ENCODE measurements at places on chromosomes 1 and 21.

- DNase-seq: no peak
Measured at GRCh38 chr1:104195395-104195794, 445.7 kb downstream of the AMY1C start.

DNA sequence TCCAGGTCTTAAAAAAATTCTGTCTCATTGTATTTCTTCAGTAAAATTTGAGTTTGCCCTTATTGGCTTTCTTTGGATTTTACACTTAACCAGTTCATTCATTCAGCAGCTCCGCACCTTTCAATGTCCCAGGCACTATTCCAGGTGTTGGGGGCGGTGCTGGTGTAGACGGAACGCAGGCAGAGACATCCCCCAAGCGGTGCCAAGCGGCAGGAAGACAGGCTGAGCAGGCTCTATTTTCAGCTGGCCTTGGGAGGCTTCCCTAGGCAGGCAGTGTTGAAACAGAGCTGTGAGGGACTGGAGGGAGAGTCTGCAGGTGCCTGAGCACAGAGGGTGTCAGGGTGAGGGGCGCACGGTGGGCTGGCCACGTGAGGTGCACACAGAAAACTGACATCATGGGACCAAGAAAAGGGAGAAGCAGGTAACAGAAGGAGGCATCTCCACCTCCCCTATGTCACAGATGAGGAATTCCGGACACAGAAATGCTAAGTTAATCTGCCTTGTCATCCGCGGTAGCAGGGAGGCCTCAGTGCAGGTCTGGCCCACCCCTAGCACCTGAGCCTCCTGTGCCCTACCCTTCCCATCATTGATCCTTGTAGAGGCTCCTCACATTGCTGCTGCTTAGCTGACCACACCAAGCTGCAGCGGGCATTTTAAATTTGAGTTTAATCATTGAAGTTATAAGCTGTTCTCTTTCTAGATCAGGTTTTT is 40.8 kb downstream of the SLC37A1 start:
- DNase-seq: no peak

GRCh38 chr1:227548119-227548397 is 15.3 kb upstream of the ZNF678 start:
- no peak for DNase-seq

DNA sequence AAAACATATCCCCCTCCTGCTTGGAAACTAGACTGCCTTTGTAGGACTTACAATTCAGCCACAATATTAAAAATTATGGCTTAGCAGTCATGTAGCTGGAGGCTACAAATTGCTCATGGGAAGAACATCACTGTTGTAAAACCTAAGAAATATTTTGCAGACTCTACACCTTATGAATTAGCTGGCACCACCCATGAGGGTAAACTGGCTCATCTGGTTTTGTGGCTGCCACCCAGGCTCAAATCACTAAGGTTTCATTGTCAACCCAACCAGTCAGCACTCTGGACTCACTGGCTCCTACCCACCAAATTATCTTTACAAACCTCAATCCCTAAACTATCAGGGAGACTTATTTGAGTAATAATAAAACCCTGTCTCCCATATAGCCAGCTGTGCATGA is 100.7 kb upstream of the OLFM3 start:
- DNase-seq: no peak

- DNase-seq: no peak
Measured at GRCh38 chr1:31669786-31670592, 25.3 kb upstream of the PEF1 start.

GRCh38 chr1:93689521-93690223 is 8.0 kb upstream of the BCAR3 start:
- DNase-seq: no peak

GRCh38 chr1:205502992-205503391 is 1.5 kb upstream of the CDK18 start:
- DNase-seq: no peak

DNA sequence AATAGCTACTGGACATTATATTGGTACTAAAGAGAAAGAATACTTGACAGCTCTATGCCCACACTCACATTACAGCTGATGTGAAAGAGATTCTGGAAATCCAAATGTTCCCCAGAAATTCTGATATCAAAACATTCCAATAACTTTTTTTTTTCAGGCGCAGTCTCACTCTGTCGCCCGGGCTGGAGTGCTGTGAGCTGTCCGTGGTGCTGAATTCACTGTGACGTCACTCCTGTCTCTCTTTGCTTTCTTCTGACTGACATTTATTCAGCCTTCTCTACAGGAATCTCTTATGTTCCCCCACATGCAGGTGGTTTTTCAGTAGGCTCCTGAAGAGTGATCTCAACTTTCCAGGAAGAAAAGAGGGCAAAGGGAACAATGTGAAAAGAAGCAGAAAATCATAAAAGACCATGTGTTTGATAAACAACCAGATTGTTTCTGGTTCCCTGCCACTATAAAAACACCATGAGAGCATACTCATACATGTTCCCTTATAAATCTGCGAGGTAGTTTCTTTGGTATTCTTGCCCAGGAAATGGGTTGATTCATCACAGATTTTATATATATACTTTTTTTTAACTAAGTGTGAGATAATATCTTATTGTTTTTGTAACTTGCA is 6.2 kb downstream of the S100A7A start:
- DNase-seq: peak; percentile 44

GRCh38 chr1:244854166-244854565 is 10.2 kb downstream of the HNRNPU start:
- DNase-seq: no peak

DNA sequence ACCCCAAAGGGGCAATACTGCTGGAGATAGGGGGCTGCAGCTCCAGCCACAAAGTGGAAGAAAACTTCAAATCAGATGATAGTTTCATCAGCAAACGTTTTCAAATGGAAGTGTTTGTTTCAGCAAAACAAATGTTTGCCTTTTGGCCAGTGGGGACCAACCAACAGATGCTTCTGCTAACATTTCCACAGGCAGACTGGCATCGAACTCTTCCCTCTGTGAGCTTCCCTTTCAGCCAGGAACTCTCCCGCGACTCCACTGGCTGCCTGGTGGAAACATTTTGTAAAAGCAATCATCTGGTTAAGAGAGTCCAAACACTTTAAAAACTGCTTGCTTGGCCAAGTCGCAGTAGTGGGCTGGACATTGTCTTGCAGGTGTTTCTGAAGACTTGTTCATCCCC is 30.7 kb downstream of the CENPF start:
- DNase-seq: no peak

DNA sequence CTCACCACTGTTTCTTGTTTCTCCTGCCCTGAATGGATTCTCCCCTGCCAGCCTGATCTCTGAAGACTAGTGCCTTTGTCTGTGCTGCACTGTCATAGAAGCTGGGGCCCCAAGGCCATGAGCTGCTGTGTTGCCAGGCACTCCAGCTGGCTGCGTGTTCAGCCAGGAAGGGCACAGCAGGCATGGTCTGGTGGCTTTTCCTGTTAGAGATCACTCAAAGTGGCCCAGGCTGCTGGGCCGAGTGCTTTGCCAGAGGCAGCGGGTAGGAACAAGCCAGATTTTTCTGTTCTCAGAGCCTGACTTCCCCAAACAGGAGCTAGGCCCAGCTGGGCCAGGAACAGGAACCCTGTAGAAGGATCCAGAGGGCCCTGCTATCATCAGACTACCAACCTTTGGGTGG is 5.2 kb downstream of the ADPRS start:
- DNase-seq: no peak

DNA sequence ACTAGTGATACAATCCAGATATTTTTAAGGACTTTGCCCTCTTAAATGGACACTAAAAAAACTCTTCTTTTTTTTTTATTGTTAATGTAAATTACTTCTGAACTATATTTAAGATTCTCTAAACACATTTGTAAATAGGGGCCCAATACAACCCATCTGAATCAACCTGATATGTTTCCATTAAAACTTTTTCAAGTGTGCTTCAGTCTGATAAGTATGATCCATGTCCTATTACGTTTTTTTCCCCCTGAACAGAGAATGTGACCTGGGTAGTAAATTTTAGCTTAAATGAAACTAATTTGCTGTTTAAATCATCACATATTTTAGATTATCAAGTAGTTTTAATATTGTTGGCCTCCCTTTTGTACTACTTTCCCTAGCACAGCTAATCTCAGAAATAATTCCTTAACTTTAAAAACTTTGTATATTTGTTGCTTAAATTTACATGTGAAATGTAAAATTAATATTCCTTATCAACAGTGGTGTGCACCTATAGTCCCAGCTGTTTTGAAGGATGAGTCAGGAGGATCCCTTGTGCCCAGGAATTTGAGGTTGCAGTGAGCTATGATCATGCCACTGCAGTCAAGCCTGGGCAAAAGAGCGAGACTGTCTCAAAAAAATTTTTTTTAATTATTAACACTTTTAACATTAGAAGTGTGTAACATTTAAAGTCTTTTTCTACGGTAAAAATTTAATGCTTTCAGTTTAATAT is 3.0 kb upstream of the PKN2 start:
- no peak for DNase-seq

DNA sequence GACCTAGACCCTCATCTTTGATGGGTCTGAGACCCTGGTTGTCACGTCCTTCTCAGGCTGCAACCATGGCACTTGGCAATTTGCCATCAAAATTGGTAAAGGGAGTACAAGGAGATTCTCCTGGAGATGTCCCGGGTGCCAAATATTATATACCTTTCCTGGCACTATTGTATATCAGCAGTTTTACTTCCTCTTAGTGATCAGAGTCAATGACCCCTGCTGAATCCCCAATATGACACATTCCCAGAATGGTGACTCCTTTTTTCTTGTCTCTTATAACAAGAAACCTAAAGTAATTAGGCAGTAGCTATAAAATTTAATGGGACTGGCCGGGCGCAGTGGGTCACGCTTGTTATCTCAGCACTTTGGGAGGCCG is 39.6 kb upstream of the CDC42BPA start:
- DNase-seq: no peak

DNA sequence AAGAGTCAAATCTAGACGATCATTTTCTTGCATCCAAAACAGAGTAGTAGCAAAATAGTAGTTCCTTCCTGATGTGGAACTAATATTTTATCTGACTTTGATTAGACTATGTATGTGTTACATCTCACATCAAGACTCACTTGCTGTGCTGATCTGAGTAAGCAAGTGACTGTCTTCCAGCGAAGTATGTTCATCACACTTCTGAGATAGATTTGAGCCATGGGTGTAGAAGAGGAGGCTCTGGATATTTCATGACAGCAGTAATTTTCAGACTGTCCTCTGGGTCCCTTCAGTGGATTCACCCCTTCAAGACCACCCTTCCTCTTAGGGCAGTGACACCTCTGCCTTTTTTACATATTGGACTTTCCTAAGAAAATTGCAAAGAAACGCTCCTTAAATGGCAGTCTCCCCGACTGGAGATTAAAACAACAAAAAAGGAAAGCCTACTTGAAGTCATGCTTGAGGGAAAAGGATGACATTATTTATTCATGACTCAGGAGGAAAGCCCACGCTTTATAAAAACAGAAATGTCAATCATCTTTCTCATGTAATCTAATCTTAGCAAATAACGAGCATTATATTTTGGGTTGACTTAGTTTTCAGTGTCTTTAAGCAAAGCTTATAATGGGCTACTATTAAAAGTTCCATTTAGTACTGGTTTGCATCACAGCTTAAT is 22.8 kb downstream of the ATP1B1 start:
- DNase-seq: no peak

DNA sequence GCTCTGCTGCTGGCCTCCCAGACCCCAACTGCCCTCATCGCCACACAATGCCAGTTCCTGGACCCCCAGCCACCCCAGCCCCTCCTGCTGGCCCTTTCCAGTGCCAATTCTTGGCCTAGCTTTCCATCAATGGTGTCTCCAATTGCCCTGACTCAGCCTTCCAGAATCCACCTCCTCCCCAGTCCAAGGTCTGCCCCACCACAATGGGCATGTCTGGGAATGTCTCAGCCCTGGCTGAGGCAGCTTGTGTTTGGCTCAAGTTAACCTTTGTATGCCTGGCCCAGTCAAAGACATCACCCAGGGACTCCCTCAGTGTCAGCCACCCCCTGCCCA is 16.4 kb downstream of the ALDH4A1 start:
- no peak for DNase-seq

DNA sequence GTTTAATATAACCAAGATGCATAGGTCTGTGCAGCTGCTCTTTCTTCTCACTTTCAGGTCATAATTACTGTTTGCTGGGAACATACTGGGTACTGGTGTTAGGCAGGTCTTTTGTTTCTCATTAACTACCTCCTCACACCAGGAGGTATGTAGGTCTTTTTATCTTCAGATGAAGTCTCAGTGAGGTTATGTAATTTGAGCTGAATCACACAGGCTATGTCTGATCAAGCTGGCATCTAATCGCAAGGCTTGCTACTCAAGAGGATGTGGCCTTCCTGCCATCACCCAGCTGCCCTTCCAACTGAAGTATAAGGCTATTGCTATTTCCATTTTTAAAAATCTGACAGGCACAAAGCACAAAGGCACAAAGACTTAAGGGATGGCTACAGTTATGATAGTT is 96.4 kb downstream of the RUNX1 start:
- no peak for DNase-seq

- DNase-seq: no peak
Measured at GRCh38 chr1:151995774-151996173, 2.1 kb upstream of the S100A10 start.

- no peak for DNase-seq
Measured at GRCh38 chr1:244536316-244536715, 75.2 kb downstream of the CATSPERE start.

DNA sequence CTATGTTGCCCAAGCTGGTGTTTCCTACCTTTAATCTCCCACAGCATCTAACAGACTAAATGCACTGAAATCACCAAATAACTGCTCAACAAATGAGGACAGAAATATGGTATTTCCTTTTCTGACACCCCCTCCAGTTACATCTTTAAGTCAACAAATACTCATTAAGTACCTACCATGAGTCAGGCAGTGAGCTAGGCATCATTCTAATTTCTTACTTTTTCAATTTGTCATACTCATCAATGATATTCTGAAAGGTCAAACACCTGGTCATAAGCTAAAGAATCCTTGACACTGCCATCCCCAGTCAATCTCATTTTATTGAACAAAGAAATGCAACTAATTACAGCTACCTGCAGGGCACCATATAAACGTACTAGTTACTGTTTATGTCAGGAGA is 36.6 kb downstream of the LUZP1 start:
- DNase-seq: no peak

DNA sequence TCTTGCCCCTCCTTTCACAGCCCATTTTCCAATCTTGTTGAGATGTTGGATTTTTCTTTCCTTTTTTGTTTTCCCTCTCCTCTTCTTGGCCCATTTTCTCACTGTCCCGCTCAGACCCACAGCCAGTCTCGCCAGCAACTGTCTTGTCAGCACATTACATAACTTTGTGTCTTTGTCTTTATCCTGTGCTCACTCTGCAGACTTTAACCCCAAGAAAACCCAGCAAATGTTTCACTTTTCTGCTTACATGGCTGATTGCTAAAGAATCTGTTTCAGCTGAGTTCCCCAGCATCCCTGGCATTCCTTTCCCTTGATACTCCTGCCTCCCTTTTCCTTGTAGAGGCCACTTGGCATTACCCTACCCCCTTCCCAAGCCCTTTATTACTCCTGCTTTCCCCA is 74.6 kb downstream of the ZNF648 start:
- no peak for DNase-seq

GRCh38 chr1:209430107-209430506 is 153.4 kb upstream of the CAMK1G start:
- DNase-seq: no peak

GRCh38 chr1:93773049-93773838 is 91.6 kb upstream of the BCAR3 start:
- no peak for DNase-seq

Measured in stimulated activated CD4-positive, alpha-beta T cell treated with anti-CD3 and anti-CD28 coated beads, Interleukin-1b, Interleukin-23, amount 100 ng/mL, for 48 hours (primary cell).